Activated T-helper 1 cell treated with Interleukin-2 at 50 U/mL for 16 hours (primary cell): ENCODE measurements at places on chromosomes 2 and 18.

GRCh38 chr2:167334146-167334742, 446.0 kb downstream of the XIRP2 start:
- no peak for DNase-seq

GRCh38 chr2:127826047-127826446, 15.1 kb upstream of the WDR33 start:
- no peak for DNase-seq

DNA sequence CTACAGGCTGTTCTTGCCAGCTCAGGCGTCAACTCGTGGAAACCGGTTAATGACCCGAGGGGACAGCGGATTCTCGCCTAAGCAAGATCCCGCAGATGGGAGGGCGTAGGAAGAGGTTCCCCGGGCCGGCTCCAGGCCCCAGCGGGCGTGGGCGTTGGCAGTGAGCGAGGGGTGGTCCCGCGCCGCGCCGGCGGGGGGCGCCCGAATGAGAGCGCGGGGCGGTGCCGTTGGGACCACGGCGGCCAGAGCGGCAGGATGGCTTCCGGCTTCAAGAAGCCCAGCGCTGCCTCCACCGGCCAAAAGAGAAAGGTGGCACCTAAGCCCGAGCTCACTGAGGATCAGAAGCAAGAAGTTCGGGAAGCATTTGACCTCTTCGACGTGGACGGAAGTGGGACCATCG, at the start of gene CETN1:
Gene CETN1, plus strand, starts transcription at position 227 of the 400 bp plus-strand sequence. Its CDS starts 29 bp downstream, at position 256.
- no peak for DNase-seq

- DNase-seq, result no peak
Measured at GRCh38 chr2:149192427-149192826, 138.0 kb upstream of the LYPD6 start.

- DNase-seq, result no peak
Measured at GRCh38 chr2:102037681-102038080, 45.9 kb downstream of the IL1R2 start.

GRCh38 chr18:75799449-75800330, 372.2 kb upstream of the SMIM21 start:
- DNase-seq, result no peak

GRCh38 chr2:96163768-96164429, 18.7 kb upstream of the DUSP2 start:
- DNase-seq, result no peak

- no peak for DNase-seq
Measured at GRCh38 chr2:134260713-134261112, 6.8 kb downstream of the MGAT5 start.

GRCh38 chr2:104091894-104092293, 762.0 kb upstream of the POU3F3 start:
- no peak for DNase-seq

DNA sequence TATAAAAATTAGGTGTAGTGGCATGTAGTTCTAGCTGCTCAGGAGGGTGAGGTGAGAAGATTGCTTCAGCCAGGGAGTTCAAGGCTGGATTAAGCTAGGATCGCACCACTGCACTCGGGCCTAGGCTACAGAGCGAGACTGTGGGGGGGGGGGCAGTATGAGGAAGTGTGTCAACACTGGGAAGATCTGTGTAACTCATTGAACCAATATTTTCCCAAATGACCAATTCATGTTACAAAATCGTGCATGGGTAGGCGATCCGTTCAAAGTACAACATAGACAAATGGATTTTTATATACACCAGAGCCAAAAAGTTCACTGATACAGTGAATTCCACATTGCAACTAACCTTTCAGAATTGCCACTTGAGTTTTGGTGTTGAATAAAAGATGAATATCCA, 8.1 kb downstream of the SMAD4 start:
- no peak for DNase-seq

GRCh38 chr2:11572996-11573395, 39.2 kb downstream of the GREB1 start:
- no peak for DNase-seq

DNA sequence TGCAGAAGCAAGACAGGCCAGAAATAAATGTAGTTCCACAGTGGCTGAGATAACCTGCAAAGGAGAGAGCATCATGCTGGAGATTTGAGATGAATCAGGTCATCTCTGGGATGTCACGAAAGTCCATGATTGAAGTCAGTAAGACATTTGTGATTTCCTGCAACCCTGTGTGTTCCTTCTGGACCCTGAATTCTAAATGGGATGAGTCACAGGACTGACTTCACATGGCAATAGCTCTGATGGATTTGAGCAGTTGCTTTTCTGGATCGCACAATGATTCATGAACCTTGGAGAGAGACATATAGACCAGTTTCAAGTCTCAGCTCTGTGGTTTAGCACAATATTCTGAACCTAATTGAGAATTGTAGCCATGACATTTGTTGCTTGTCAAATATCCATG, 102.9 kb downstream of the TSN start:
- no peak for DNase-seq

GRCh38 chr2:7866104-7866503, 815.8 kb upstream of the ID2 start:
- DNase-seq, result no peak

GRCh38 chr2:59173325-59173724, 932.2 kb upstream of the FANCL start:
- DNase-seq, result no peak

GRCh38 chr2:16285813-16286510, 345.6 kb downstream of the MYCN start:
- DNase-seq, result no peak

DNA sequence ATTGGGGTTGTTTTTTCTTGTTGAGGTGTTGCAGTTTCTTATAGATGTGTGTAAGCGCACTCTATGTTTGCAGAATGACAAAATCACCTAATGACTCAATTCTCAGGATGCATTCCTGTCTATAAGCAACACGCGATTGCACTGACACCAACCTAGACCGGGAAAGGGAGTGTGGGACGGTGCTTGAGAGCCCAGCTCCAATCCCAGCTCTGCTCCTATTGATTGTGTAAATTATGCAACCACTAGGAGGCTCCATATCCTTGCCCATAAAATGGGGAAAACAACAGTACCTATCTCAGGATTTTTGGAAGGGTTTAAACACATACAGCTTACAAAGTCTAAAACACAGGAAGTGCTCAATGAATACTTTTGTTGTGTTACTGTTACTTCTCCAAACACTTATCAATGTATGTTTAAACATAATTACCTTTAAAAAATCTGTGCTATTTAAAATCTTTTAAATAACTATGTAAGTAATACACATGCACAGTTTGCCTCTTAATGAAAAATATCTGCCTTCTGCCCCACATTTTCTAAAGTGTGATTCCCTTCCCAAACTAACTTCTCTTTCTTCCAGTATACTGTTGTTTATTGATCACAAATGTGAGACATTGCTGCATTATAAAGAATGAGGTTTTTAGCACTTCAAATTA, 132.5 kb downstream of the SPHKAP start:
- no peak for DNase-seq

DNA sequence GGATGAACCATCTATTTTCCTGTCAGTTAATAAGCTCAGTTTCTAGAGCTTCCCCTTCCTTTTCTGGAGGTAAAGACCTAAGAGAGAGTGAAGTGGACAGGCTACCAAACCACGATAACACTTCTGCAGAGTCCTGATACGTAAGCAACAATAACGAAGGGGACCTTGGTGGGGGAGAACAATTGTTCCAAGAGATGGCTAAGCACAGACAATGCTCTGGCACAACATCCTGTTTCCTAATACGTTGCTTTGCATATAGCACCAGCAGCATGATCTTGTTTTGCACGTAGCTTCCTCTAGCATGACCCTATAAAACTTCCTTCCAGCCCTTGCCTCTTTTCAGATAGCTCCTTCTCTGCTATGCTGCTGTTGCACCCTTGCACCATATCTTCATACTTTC, 247.3 kb downstream of the RAD51AP2 start:
- DNase-seq, result no peak

- DNase-seq, result peak; percentile 44
Measured at GRCh38 chr2:197309691-197310231, 819 bp downstream of the ANKRD44 start.

DNA sequence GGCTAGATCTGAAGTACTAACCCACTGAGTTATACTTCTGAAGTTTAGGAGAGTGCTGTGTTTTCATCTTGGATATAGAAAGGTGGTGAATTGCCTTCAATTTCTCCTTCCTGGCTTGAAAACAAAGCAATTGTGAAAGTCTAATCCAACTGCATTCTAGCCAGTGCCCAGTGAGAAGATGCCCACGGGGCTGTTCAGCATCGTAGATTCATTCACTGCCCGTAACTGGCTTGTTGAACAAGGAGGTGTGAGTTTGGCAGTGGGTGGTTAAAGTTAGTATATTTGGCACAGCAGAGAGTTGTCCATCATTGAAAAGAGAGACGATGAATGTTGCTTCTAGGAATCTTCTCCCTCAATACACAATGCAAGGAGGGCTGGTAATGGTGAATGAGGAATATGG, 82.3 kb upstream of the RND3 start:
- DNase-seq, result no peak

DNA sequence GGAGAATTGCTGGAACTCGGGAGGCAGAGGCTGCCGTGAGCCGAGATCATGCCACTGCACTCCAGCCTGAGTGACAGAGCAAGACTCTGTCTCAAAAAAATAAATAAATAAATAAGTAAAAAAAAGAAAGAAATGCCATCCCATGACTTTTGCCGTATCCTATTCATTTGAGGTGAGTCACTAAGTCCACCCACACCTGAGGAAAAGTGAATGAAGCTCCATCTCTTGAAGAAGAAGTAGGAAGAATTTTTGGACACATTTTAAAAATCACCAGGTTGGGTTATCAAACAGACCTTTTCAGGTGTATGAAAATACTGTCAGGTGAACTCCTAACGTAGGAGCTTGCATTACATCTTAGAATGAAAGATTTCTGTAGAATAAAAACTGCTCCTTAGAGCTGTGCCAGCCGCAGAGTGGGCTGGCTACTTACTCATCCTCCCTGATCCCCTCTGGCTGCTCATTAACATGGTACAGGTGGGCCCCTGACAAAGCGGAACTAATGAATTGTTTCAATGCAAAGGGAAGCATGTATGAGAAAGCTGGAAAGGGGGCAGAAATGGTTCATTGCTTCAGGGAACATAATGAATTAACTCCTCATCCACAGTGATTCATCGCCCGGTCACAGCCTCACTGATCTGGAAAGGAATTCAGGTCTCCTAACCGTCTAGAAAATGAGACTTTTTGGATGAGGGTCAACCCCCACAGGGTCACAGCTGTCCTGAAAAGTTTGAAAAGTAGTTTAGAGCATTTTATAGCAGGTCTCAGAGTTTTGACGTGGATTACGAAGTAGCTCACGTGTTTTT, 191.4 kb downstream of the SPP2 start:
- DNase-seq, result no peak
